ENCODE measurements at places on chromosomes 11 and 22.

DNA sequence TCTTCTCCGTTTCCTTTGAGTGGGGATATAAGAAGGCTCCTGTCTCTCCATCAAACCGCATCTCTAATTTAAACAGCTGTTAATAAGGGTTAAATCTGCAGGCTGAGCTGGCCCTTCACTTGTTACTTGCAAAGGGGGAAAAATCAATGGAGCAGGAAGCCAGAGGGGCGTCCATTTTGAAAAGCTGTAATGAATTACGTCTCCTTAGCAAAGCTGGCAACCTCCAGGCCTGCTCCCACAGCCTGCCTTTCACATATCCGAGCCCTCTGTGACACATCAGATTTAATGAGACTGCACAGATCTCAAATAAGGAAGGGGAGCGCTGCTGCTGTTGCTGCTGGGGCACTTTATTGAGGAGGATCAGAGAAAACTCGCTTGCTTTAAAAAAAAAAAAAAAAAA is 320.8 kb downstream of the BLID start:
- no peak for DNase-seq

GRCh38 chr22:19495562-19496323 is 16.0 kb downstream of the CDC45 start:
- peak; percentile 23 for DNase-seq

GRCh38 chr22:47069270-47069669 is 306.8 kb downstream of the TBC1D22A start:
- no peak for DNase-seq

DNA sequence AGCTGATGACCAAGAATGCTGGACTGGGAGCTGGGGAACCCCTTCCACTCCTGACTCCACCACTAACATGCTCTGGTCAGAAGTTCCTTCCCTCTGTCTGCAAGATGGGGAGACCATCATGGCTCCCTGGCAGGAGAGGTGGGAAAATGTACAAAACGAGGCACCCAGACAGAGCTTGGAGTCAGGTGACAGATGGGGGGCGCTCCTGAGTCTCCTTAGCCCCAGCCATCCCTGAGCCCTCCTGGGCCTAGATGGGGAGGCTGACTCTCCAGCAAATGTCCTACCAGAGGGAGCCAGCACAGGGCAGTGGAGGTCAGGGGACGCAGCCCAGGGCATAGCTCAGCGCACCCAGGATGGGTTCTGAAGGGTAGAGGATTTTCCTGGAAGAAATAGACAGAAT is 20.0 kb downstream of the KCNJ4 start:
- no peak for DNase-seq

DNA sequence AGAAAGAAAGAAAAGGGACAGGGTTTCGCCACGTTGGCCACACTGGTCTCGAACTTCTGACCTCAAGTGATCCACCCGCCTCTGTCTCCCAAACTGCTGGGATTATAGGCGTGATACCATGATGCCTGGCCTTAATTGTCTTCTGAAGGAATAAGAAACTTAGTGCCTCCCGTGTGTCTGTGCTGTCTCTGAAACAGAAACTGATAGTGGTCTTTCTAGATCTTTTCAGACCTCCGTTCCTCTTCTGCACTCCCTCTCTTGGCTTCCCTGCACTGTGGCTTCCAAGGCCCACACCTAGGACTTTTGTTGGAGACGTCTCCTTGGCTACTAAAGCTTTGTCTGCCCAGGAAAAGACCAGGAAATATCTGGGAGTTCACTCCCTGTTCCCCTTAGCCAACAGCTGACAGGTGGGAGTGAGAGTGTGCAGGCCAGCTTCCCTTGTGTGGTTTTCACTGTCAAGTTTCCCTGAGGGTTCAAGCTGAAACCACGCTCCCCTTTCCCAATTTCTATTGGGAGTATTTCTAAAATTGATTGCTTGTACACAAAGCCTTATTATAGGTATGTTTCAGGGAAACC is 10.1 kb upstream of the HTR3B start:
- DNase-seq: no peak

GRCh38 chr22:47384977-47385376 is 622.5 kb downstream of the TBC1D22A start:
- no peak for DNase-seq

DNA sequence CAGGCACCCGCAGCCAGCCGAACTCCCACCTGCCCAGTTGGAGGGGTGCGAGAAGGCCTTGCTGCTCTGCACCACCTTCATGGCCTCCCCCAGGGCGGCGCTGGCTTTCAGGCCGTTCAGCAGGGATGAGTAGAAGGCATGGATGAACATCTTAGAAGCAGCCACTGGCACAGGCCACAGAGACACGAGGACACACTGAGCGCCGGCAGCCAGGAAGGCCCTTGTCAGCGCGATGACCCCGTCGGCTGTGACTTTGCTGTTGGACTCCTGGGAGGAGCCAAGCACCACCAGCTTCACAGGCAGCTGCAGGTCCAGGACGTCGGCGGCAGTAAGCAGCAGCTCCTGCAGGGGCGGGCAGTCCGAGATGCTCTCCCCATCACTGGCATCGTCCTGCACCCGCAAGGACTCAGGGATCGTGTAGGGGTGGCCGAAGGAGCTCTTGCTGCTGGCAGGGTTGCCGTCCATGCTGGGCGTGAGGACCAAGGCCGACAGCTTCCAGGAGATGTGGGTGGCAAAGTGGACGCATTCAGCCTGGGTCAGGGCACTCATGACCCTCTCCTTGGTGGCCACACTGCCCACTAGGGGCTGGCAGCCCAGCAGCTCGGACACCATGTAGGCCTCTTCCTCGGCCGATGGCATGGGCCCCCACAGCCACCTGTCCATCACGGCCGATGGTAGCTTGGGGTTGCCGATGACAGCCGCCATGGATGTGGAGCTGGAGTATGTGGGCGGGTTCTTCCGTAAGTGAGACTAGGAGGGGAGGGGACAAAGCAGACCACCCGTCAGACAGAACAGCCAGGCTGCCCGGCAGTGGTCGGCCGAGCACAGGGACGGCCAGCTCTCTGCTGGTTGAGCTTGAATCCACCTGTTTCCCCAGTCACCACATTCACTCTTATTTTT is 79.7 kb upstream of the PITPNB start:
- no peak for DNase-seq

GRCh38 chr22:18060646-18061620 is 16.9 kb upstream of the PEX26 start:
- DNase-seq: peak; percentile 56

- no peak for DNase-seq
Measured at GRCh38 chr11:13303668-13304649, 26.4 kb downstream of the BMAL1 start.

GRCh38 chr11:118398791-118399559 is 2.4 kb upstream of the ATP5MG start:
- no peak for DNase-seq

DNA sequence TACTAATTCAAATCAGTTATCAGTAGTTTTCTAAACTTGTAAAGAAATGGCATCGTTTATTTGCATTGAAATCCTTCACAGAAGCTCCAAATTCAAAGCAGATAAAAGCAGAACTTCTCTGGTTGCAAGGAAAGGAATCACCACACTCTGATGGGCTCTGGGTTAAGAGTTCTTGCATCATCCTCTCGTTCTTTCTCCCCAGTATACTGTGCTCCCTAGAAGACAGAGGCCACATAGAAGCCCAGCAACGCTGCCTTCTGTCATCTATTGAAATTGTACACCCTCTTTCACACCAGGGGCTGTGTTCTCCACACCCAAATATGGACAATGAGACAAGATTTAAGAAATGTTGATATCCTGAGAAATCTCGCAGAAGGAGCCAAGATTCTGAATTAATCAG is 29.3 kb downstream of the FAT3 start:
- no peak for DNase-seq

DNA sequence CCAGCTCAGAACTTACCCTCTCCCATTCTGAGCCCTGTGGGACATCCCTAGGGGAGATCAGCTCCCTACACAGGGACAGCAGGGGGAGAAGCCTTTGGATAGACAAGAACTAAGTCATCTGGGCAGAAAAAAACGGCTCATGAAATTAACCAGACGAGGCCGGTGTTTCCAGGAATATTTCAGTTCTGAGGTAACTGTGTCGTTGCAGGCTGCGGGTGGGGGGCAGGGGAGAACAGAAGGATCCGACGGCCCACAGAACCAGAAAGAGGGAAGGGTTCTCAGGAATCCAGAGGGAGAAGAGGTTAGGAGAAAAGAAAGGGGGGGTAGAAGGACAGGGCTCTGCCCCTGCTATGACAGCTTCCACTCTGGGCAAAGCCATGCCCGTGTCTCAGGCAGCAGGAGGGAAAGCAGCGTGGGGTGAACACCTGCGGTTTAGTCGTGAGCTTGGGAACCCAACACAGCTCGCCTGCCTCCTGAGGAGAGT is 3.6 kb downstream of the CLCF1 start:
- no peak for DNase-seq

- no peak for DNase-seq
Measured at GRCh38 chr22:19488884-19489843, 9.4 kb downstream of the CDC45 start.

DNA sequence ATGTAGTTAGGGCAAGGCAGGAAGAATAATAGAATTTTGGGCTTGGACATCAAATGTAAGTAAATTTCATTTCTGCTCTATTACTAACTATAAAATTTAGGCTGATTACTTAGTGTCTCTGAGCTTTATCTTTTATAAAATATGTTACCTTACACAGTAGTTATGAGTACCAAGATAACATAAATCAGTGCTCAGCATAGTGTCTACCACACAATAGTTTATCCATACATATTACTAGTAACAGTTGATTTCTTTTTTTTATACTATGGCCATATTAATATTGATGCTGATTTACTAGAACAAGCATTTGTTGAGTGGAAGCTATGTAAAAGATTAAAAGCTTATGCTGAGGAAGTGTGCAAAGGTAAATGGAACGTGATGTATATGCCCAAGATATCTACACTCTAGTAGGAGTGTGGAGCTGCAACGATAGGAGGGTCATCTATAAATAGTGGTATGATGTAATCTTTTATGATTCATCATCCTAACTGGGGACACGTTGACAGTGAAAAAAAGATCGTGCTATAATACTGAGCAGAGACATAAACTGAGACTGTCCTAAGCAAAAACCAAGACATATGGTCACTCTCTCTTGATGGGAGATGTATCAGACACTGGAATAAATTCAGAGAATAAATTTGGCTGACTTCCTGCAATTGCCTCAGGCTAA is 8.7 kb upstream of the SLC5A12 start:
- DNase-seq: peak; percentile 7

GRCh38 chr22:45895436-45896152 is 81.4 kb downstream of the WNT7B start:
- DNase-seq: no peak

GRCh38 chr11:110128161-110128560 is 35.0 kb downstream of the ZC3H12C start:
- no peak for DNase-seq

DNA sequence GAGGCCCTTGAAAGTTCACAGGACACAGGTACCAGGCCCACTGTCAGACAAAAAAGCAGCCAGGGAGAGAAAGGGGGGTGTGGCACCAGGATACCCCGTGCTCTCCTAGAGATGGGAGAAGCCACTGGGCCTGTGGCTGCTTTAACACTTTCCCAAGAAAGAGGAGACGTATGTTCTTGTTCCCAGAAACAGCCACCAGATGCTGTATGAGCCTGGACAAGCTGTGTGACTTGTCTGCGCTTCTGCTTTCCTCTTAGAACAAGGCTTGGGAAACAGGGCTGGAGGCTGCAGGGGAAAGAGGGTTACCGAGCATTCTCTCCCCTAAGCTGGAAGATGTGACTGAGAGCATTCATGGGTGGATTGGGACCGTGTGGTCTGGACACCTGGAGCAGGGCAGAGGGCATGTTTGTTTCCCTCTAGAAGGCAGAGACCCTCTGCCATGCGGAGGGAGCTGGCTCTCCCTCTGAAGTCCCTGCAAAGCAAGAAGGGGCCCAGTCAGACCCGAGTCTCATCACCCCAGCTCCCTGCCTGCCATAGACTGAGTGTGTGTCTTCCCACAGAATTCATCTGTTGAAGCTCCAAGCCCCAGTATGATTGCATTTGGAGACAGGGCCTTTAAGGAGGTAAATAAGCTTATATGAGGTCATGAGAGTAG is 74.1 kb downstream of the TRIM29 start:
- no peak for DNase-seq

DNA sequence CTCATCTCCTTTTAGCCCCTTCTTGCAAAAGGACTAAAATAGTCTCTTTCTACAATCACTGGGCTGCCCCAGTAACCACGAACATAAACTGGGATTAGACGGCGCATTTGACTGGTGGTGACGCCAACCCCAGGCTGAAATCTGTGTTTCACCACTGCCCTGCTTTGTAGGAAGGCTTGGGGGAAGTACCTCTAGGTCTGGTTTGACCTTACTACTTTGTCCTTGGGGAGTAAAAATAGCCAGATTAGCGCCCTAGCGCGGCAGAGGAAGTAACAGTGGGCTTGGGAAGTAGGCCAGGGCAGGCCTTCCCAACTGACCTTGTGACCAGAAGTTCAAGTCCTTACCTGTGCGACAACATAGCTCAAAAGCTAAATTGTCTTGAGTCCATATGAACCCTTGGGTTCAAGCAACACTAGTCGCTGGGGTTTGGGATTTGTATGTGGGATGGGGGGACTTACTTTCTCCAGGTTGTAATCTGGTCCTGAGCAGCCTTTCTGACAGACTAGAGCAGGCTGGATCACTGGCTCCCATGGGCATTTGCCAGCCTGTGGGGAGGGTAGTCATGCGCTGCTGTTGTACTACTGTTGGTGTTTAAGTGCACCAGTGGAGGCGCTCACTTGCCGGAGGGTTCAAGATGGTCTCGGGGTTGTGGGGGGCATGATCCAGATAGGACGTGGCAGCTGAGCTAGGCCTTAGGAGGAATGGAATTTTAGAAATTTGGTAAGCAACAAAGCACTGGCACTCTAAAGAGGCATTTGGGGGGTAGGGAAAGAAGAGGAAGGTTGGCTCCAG is 953 bp upstream of the PACS1 start:
- peak; percentile 59 for DNase-seq

DNA sequence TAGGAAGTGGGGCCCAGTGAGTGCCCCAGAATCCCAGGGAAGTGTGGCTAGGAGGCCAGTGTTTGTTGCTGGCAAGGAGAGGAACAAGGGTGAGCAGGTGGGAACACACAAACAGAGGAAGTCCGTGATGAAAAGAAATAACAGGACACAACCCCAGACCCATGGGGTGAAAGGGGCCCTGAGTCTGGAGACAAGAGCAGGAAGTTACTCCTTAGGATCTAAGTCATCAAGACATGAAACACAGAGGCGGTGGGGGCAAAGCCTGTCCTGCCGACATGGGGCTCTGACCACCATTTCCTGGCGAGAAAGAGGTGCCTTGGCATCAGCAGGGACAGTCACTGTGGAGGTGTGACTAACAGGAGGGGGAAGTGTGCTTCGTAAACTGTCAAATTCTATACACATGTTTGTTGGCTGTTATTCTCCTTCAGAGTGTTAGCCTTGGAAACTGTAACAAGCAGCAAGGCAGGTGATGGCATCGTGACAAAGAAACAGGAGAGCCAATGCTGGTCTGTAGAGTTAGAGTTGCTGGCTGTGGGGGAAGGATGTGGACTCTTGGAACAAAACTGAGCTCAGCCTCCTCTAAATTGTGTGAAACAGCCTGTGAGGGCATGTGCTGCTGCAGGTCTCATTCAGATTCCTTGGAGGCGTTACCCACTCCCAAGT is 21.7 kb downstream of the CHST1 start:
- no peak for DNase-seq

GRCh38 chr11:36216061-36216615 is 73.1 kb downstream of the COMMD9 start:
- no peak for DNase-seq

Data from HFFc6 (cell line).